Stimulated activated CD8-positive, alpha-beta memory T cell treated with anti-CD3 and anti-CD28 coated beads, Interleukin-7, amount 100 ng/mL, for 1 hour (primary cell): ENCODE measurements at places on chromosomes 3 and 15.

GRCh38 chr3:48664313-48664644, 1.6 kb upstream of the CELSR3 start:
- DNase-seq: no peak

GRCh38 chr15:93019090-93019489, 69.9 kb downstream of the RGMA start:
- no peak for DNase-seq

- no peak for DNase-seq
These were observed 1.1 kb downstream of the TMEM158 start for GRCh38 chr3:45224824-45225464.

DNA sequence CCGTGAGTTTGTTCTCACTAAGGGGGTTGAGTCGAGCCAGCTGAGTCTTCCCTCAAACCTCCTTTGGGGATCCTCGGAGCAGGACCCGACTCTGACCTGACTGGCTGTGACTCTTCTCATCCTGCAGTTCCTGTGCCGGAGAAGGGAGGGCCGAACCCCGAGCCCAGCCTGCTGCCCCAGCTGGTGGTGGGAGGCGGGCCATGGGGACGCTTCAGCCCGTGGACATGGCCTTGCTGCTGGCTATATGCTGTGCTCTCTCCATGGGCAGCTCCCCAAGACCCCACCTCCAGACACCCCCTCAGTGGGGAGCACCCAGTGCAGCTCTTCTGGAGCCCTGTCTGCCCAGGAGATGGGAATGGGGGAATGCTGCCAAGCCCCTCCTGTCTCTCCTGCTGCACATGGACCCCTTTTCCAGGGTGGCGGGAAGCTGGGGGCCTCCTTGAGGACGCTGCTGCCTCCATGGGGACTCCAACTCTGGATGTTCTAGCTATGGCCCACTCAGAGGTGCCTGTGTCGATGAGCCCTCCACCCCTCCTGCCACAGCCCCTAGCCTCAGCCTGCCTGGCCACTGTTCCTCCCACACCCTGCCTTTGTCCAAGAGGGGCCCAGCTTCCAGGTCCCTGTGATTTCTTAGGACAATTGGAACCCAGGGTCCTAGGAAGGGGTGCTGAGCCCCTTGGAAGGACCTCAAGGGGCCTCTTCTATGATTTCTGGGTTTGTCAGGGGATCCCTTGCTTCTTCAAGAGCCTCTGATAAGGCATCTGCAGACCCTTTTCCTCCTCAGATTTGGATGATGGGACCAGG, 12.8 kb downstream of the C15orf39 start:
- no peak for DNase-seq

DNA sequence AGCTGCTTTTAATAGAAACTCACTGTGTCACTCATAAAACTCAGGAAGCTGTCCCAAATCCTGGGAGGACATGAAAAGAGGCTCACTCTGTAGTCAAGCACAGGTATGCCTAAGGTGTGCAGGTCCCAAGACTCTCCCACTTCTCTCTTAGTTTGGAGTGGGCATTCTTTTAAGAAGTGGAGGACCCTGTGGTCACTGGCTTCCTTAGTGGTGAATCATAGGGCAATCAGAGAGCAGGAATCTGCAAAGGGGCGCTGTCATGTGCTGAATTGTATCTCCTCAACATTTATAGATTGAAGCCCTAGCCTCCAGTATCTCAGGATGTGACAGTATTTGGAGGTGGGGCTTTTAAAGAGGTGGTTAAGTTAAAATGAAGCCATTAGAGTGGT, 47.2 kb upstream of the ZBTB38 start:
- DNase-seq: no peak

DNA sequence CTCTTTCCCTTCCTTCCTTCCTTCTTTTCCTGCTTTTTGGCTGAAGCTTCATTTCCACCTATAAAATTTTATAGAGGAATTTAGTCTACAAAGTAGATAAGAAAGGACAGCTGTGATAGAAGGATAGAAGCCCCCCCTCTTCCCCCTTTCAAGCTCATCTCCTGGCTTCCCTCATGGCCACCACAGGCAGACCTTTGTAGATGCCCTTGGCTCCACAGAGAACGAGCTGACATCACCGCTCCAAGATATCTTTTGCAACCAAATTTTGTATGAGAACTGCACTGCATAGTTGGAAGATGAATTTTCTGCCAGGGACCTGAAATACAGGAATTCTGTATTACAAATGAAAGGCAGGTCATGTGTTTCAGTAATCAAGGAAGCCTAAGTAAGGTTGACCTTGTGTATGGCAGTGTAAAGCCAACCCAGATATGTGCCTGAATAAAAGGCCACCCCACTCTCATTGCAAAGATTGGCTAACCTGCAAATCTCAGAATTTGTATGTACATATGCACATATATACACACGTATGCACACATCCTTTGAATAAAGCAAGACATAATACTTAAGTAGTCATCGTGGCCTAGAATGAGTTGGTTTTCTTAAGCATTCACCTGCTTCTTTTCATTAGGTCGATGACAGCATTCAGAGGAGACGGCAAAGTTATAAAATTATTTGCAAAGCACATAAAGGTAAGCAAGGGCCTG, 57.1 kb upstream of the FILIP1L start:
- no peak for DNase-seq

- peak; percentile 16 for DNase-seq
These were observed 109.9 kb upstream of the ATP11B start for GRCh38 chr3:182683453-182683852.

- no peak for DNase-seq
These were observed 13.2 kb downstream of the ABCC5 start for GRCh38 chr3:184004476-184004875.

DNA sequence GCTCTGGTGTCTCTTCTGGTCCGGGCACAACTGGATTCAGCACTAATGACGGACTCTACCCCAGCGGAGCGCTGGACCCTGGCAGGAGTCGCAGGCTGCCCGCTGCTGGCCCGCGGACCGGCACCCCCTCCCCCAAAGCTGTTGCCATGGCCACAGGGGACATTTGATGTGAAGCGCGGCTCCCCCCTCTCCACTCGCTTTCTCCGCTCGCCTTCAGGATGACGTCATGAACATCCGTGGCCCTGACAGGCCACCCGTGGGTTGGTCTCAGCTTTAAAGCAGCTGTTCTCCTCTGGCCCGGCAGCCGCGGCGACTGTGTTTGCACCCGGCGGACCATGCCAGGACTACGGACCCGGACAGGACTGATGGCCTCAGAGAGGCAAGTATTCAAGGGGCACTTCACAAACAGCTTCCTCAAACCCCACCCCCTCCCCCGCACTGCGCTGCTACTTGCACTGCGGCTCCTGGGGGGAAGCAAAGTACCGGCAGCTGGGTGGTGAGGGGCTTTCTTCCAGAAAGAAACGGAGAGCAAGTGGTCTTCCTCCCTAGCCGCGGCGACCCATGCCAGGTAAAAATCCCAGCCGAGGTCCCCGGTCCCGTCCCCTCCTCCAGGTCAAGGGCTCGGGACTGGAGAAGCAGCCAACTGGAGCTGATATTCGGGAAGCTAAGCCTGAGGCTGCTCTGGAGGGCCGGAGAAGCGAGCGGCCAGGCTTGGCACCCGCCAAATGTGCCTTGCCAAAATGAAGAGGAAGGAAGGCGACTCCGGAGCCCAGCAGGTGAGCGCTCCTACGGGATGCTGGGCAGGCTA, 16.6 kb upstream of the AEN start:
- DNase-seq: no peak

- no peak for DNase-seq
These were observed 93.4 kb downstream of the RBMS3 start for GRCh38 chr3:29374226-29374625.
